ENCODE measurements at places on chromosomes 2 and 18.

DNA sequence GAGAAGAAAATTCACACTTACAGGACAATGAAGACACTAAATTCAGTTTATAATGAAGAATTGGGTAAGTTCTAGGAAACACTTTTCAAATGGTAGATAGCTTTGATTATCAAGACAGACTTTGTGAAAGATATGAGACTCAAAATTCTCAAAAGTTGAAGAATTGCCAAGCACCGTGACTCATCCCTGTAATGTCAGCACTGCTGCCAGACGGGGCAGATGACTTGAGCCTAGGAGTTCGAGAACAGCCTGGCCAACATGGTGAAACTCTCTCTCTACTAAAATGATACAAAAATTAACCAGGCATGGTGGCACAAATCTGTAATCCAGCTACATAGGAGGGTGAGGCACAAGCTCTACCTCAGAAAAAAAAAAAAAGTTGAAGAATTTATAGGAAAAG is 1820.1 kb upstream of the LRRTM1 start:
- DNase-seq, result no peak

DNA sequence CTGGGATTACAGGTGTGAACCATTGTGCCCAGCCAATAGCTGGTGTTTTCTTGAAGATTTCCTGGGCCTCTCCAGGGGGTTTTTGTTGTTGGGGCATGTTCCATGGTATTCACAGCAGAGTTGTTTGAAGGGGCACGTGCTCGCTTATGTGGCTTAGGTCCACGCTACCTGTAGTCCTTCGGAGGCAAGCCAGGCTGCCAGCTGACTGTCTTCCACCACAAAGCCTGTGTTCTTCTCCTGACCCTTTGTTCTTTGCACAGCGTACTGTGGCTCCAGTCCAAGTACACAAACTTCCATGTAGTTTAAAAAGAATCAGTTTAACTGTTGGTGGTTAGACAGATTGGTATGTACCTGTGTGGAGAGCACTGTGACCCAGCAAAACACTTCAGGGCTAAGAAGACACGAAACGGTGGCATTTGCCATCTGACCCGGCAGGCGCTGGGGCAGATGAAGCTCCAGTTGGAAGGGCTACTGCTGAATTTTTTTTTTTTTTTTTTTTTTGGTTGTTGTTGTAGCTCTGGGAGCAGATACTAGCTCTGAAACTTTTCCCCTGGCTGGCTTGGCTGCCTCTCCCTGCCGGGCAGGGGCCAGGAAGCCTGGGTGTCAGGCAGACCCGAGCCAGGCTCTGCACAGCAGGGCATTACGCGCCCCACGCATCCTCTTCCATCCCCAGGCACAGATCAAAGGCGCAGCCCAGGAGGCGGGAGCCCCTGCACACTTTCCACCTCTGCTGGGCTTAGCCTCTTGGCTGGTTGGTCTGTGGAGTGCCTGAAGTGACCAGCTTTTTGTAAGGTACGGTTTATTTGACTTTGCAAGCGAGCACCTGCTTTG is 5.7 kb downstream of the GREB1 start:
- DNase-seq, result no peak

- no peak for DNase-seq
Observed at GRCh38 chr2:25437881-25438662, 96.3 kb upstream of the DNMT3A start.

- DNase-seq, result no peak
Observed at GRCh38 chr2:235618039-235618438, 124.2 kb downstream of the AGAP1 start.

GRCh38 chr2:219907011-219907365 is 279.6 kb downstream of the SLC4A3 start:
- no peak for DNase-seq

DNA sequence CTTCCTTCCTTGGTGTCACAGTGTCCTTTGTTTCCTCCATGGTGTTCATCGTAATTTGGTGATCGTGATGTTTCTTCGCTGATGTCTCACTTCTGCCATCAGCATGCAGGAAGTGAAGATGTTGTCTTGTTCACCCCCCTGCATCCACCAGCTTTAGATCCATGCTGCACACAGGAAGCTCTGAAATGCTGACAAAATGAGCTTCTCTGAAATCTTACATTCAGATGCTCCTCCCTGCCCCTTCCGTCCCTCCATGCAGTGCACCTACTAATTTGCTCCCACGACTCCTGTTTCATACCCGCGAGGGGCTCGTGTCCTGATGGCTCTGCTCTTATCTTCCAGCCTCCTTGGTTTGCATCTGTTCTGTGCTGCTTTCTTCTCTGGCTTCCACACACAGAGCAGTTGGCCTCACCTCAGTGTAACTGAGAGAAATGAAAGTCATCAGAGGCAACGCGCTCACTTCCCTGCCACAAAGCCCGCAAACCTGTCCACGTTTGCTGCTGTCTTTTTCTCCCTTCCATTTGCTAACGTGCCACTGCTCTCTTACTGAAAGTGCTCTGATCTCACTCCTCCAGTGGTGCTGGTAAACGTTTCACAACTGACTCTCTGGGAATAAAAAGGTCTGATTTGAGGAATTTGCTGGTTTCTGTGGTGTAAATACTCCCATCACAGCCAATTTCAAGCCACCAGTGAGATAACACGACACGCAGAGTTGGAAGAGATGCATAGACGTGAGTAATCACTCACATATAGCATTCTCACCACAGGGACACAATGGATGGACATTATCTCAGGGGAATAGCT is 41.0 kb upstream of the MGAT4A start:
- DNase-seq, result no peak

- no peak for DNase-seq
Observed at GRCh38 chr18:31970617-31971016, 27.7 kb upstream of the TRAPPC8 start.

DNA sequence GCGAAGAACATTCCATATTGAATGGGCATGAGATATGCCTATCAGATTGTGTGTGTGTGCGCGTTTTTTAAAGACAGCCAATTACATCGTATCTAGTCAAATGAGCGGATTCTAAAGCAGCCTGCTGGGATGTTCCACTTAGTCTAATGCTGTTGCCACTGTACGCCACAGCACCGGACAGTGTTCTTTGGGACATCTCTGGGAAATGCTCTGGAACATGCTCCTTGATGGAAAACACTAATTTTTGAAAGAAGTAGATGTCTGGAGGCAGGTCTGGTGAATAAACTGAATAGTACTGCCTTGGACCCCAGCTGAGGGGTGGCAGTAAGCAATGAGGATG is 3.6 kb upstream of the TMEM150A start:
- no peak for DNase-seq

DNA sequence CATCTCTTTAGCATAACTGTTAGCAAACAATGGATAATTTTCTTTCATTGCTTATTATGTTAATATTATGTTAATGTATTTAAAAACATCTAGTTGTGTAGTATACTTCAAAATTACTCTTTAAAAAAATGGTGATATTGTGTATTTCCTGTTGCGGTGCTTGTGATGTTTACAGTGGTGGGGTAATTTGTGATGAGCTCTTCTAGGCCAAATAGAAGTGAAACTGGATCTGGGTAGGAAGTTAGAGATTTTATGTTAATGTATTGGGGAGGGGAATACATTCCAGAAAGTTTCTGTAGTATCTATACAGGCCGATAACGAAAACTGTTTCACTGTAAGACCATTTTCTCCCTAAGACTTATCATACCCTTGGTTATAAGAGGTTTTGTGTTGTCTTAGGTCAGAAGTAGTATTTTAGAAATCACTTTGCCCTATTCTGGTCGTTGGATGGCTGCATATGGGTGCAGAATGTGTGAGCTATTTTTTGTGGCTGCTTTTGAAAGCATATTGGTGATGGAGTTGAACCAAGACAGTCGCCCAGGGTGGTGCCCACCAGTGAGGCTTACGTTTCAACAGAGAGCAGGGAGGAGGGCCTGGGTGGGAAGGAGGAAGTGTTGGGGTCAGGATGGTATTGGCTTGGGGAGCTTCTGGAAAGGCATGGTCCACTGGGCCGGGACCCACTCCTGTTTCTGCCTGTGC is 5.8 kb downstream of the TSHZ1 start:
- no peak for DNase-seq

DNA sequence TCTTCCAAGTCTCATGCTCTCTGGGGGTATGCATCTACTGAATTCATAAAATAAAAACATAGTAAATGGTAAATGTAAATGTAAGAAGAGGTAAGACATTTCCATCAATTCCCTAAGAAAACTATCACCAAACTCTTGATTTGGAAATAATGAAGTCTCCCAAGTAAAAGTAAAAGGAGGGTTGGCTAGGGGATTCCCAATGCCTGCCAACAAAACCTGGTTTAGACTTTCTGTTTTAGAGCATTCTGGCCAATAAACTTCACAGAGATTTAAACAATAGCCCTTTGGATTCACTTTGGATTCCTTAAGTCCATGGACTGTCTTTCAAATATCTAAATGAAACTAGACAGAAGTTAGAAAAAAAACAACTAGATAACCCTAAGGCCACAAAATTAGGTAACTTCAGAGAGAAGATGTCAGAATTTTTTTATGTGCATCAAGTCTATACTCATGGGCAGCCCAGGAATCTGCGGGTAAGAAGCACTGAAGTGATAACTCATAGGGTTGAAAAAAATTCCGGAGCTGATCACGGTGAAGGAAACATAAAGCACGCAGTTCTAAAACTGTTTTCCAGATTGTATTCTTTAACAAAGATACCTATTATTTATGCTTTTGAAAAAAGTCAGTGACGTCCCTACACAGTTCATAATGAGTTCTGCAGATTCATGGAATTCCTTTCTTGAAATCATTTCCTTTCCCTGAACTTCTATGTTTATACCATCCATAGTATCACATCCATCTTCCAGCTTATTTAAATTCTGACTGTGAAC is 263.6 kb downstream of the AFF3 start:
- DNase-seq, result no peak

DNA sequence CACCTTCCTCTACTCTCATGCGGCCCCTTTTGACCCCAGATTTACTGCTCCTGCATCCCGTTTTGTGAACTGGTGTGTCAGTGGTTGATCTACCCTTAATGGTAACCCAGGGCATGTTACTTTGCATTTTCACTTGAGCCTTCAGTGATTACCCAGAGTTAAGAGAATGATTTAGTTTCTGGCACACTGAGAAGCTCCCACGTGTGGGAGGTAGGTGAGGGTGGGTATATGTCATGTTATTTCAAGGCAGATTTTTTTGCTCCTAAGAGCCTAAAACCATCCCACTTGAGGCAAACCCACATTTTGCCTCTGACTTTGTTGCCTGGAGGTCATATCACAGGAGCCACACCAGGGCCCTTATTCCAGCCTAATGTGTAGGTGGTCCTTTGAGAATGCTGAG is 186.7 kb downstream of the CTIF start:
- no peak for DNase-seq

DNA sequence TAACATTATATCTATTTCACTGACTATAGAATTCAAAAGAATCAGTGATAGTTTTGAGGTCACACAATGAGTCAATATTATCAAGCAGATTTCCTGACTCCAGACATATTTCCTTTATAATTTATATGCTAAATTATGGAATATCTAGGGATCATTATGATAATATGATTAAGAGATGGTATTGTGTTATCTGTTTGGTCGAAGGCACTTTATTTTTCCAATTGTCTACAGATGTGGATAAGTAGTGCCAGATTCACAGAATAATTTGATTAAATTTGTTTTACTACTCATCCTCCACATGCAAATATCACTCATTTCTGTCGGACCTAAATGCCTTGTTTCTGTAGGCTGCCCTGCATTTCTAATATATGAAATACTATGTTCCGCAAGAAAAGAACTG is 4.4 kb downstream of the ZNF804A start:
- no peak for DNase-seq

GRCh38 chr2:46841621-46842020 is 74.0 kb downstream of the MCFD2 start:
- no peak for DNase-seq

DNA sequence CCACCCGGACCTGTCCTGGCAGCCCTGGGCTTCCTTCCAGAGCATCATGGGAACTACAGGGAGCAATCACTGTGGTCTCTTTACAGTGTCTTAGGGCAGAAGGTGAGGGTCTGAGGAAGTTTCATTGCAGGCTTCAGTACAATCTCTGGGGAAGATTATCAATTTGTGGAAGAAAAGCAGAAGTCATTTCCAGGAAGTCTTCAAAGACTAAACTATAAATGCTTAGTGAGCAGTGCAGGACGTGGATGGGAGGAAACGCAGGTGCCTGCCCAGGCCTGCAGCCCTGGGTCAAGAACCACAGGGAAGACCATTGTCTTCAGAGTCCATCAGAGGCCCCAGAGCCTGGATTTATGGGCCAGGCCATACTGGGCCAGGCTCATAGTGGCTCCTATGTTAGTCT is 54.3 kb downstream of the INO80C start:
- DNase-seq, result no peak

DNA sequence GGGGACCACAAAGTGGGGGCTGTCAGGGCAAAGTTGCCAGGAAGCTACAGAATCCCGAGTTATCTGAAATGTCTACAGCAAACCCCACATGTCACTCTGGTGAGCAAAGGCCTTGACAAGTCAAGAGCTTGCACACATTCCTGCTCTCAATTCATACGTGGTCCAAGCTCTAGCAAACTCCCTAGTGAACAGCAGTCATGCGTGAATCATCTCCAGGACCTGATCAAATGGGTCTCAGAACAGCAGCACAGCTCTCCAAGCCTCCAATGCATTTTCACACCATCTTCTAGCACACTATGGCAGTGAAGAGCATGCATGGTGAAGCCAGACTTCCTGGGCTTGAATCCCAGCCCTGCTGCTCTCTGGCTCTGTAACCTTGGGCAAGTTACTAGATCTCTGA is 68.5 kb downstream of the MYO5B start:
- no peak for DNase-seq

DNA sequence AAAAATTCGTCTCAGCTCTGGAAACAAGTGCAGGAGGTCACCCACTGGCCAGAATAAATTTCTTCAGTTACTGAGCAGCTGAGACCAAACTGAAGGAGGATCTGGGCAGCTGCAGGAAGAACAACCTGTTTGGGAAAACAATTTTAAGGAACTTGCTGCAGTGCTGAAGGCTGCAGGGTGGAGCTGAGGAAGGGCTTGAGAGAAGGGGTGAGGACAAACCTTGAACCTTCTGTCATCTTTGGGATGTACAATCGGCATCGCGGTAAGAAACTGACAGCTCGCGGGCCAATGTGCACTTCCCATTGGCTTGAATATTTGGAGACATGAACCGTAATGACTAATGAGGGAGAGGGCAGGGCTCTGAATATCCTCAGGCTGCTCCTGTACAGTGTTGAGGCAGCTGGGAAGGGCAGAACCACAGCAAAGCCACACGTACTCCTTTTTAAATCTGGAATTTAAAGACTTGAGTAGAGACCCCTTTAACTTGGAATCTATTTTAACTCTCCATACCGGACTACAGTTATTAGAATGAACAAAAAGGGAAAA is 90.3 kb downstream of the TACR1 start:
- DNase-seq, result no peak

DNA sequence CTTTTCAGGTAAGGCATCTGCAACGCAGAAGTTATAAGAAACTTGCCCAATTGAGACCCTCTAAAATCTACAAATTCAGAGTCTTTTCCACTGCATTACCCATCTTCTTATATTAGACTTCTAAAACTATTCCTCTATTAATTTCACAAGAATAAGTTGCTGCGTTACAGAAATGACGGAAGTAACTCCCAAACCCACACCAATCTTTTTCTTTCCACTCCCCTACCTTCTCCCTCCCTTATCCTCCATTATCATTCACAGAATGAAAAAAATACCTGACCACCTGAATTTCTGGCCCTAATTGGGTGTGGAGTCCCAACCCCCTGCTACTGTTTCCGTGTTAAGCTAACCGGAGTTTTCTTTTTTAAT is 689 bp downstream of the RPRD1A start:
- no peak for DNase-seq

- no peak for DNase-seq
Observed at GRCh38 chr2:23706613-23707078, 220.3 kb downstream of the ATAD2B start.

Data from hippocampal formation (tissue), 2 donors.